ENCODE measurements at places on chromosomes 5 and 9. TPM values are rescaled to one million over a fixed set of nuclear protein-coding genes. Genes with fewer than 3 reads are reported as not detected.

Gene RLN2
- 0.32 TPM for total RNA-seq

Gene ADAMTS13
- total RNA-seq, result 2.1 TPM

Gene ENTREP1
- 5.8 TPM for total RNA-seq

Gene DIPK1B
- total RNA-seq, result 2.9 TPM

Gene DMRT3
- not detected for total RNA-seq

Gene BTNL8
- 1.9 TPM for total RNA-seq

Gene GFM2
- total RNA-seq, result 80.7 TPM

Gene TERT
- total RNA-seq, result not detected

Gene SPINK4
- 1.7 TPM for total RNA-seq

Gene LMX1B
- total RNA-seq, result under 0.01 TPM

Gene TMC1
- total RNA-seq, result 1.5 TPM

Gene ANKH
- 45.6 TPM for total RNA-seq

Gene AHRR
- 1.0 TPM for total RNA-seq

Data from adrenal gland (tissue), 19 donors.